Fibroblast of mammary gland (primary cell): ENCODE measurements at places on chromosomes 16 and 17.

DNA sequence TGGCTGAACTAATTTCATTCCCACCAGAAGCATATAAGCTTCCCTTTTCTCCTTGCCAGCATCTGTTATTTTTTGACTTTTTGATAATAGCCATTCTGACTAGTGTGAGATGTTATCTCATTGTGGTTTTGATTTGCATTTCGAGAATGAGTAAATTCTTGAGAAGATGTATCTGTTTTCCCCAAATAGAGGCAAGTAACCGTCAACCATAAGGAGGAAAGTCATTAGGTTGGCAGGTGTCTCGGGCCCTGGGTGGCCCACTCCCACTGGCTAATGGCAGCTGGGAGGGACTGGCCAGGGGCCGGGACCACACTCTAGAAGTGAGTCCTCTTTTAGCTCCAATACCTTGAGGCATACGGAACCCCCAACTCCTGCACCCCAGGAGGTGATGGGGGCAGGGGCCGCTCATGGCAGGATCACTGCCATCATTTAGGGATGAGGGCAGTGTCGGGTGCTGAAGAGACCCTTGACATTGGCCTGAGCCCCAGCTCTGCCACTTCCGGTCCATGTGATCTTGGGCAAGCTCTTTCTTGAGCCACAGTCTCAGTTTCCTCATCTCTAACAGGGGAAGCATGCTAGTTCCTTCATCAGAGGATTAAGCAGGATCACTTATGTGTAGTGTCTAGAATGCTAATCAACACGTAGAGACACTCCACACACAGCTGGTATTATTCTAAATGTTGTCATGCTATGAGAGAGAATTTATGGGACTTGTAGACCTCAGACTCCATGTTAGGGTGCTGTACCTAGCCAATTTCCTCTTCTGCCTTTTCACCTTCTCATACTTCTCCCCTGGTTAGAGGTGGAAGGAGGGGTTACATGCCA, 44.3 kb downstream of the RGS9 start:
- DNase-seq = no peak

DNA sequence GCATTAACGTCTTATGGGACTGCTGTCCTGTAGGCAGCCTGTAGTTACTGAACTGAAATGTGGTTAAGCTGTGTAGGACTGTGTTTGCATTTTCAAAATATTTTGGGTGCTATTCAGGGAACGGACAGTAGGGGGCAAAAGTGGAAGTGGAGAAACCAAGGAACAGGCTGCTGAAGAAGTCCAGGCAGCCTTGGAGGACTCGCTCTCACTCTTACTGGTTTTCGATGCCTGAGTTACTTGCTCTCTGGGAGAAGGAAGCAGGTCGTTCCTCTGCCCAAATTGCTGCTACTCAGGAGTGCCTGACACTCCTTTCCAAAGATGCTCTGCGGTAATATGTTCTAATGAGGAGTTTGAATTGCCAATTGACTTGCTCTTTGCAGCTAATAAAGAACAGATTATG, 64.5 kb upstream of the RBFOX1 start:
- DNase-seq = peak; percentile 1

GRCh38 chr17:78322327-78322857, 37.5 kb downstream of the SOCS3 start:
- no peak for DNase-seq

GRCh38 chr17:50627782-50628601, 6.7 kb upstream of the ABCC3 start:
- no peak for DNase-seq

GRCh38 chr17:35373984-35374765, 754 bp upstream of the SLFN11 start:
- DNase-seq = peak; percentile 68

GRCh38 chr17:30819971-30820705, 4.4 kb downstream of the CRLF3 start:
- DNase-seq = no peak

GRCh38 chr16:27232061-27232900, 29.0 kb downstream of the KDM8 start:
- DNase-seq = no peak

GRCh38 chr16:16915771-16916170, 536.8 kb downstream of the NPIPA7 start:
- no peak for DNase-seq

GRCh38 chr17:55822028-55822427, 71.2 kb downstream of the PCTP start:
- DNase-seq = no peak

- DNase-seq = peak; percentile 52
These were observed 802 bp downstream of the CYLD start for GRCh38 chr16:50742576-50743200.

- peak; percentile 59 for DNase-seq
These were observed 89.7 kb downstream of the MARCHF10 start for GRCh38 chr17:62718429-62718828.

- DNase-seq = peak; percentile 11
These were observed 304.7 kb downstream of the XYLT1 start for GRCh38 chr16:17166095-17166494.

GRCh38 chr16:13913374-13914292, 6.3 kb upstream of the ERCC4 start:
- DNase-seq = no peak
